ENCODE measurements at places on chromosomes 16 and 17.
A peak's percentile ranks its signal among the peaks of the same experiment; 100 is the strongest.

- DNase-seq: peak; percentile 66
Measured at GRCh38 chr16:85819245-85819644, 19.8 kb downstream of the COX4I1 start.

DNA sequence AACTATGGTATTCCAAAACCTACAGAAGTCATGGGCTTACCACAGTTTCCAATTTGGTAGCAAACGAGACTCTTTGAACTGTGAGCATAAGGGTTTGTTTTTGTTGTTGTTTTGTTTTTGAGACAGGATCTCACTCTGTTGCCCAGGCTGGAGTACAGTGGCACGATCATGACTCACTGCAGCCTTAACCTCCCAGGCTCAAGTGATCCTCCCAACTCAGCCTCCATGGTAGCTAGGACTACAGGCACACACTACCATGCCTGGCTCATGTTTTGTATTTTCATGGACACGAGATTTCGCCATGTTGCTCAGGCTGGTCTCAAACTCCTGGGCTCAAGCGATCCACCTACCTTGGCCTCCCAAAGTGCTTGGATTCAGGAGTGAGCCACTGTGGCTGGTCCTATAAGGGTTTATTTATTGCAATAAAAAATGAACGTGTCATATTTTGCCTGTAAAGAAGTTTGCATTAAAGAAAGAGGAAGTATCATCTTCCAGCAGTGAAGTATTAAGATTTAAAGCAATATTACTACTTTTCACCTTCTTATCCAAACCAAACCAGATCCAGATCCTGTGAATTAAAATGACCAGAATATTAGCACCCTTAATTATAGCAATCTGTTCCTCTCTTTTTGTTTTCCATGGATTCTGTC, 37.2 kb downstream of the KCNJ2 start:
- DNase-seq: no peak

DNA sequence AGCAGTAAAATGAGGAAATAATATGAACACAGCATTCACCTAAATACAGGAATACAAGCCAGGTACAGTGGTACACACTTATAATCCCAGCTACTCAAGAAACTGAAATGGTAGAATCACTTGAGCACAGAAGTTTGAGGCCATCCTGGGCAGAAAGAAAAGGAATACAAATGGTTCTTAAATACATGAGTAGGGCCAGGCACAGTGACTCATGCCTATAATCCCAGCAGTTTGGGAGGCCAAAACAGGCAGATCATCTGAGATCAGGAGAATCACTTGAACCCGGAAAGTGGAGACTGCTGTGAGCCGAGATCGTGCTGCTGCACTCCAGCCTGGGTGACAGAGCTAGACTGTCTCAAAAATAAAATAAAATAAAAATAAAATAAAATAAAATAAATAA, 23.0 kb upstream of the SMG8 start:
- no peak for DNase-seq

GRCh38 chr16:86405319-86405718, 105.0 kb upstream of the FOXF1 start:
- no peak for DNase-seq

- no peak for DNase-seq
Measured at GRCh38 chr17:37761059-37761458, 16.2 kb upstream of the HNF1B start.
